ENCODE measurements at places on chromosomes 4 and X.

DNA sequence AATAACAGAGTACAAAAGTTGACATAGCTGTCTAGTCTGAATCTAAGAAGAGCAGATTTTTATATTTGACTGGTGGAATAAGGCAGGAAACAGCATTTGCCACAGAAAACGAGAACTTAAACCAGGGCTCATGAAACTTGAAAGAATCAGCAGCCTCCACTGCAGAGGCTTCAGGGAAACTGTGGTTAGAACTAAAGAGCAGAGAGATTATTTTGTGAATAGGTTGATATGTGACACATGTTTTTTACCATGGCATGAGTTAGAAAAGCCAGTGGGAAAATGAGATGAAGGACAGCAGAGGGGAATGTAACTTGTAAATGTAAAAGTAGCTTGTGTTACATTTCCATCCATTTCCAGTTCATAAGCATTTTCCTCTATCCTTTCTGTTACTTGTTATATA is 63.7 kb upstream of the CAMK2D start:
- peak; percentile 0 for DNase-seq

- no peak for DNase-seq
Measured at GRCh38 chr4:37827802-37828321, 1.4 kb downstream of the PGM2 start.

GRCh38 chr4:183438458-183439113 is 5.8 kb upstream of the CDKN2AIP start:
- DNase-seq = no peak

DNA sequence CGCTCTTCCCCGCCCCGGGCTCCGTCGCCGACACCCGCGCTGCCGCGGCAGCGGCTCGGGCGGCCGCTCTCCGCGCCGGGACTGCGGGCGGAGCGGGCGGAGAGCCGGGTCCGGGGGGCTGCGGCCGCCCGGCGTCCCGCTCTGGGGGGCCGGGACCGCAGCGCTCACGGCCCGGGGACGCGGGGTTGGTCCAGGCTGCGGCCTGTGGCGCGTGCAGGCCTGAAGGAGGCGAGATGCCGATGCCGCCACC is 492 bp downstream of the GALNT7 start:
- DNase-seq = no peak

Measured in effector memory CD4-positive, alpha-beta T cell (primary cell).